ENCODE measurements at places on chromosomes 6 and 20.

GRCh38 chr6:170102038-170102437, 188.8 kb downstream of the DLL1 start:
- no peak for DNase-seq

- no peak for DNase-seq
Measured at GRCh38 chr6:36691612-36692011, 6.0 kb upstream of the RAB44 start.

DNA sequence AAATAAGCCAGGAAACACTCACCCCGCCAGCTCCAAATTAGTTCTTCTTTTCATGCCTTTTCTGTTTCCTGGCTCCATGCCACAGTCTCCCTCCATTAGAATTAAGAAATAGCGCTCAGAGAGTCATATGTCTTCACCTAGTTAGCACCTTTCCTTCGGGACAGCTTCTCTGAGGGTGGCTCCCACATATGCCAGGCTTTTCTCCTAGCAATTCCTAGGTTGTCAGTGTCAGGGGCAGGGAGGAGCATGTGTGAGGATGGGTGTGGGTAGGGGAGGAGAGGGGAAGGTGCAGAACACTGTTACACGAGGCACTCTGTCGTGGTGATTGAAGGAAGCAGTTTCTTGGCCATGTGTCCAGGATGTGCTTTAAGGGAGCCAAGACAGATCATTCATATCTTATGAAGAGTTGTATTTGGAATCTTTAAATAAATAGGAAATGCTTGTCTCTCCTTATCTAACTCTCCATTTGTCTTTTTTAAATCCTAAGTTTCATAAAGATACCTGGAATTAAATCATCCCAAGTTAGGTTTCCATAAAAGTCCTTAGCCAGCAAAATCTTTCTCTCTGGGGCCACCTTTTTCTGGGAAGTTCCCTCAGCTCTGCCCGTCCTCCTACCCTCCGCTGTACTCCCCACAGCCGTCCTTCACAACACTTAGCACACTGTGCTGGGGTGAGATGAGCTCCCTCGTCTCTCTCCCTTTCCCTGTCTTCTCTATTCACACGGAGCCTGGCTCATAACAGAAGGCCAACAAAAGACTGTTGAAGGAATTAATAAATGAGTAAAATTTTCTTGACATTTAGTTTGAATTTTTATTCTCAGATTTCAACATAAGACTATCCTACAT, 361.0 kb downstream of the CD83 start:
- DNase-seq = no peak

- no peak for DNase-seq
Measured at GRCh38 chr6:4585682-4586468, 190.3 kb upstream of the CDYL start.

DNA sequence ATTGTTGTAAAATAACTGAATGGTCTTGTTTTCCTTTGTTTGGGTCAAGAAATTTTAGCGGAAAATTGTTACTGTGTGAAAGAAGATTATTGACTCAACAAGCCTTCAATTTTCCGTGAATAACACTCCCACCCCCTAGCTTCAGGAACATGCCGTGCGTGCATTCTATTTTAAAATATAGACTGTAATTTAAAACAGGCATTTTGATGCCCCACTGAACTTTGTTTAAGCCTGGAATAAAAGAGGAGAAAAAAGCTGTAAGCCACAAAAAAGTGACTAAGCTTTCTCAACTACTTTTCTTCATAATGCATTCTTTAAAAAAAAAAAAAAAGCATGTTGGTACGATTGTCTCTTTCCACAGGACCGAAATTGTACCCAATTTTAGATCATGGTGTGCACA, 166.0 kb downstream of the ARID1B start:
- no peak for DNase-seq

GRCh38 chr6:57019434-57019833, 27.1 kb upstream of the KIAA1586 start:
- DNase-seq = no peak

GRCh38 chr6:14719270-14719669, 526.6 kb upstream of the JARID2 start:
- DNase-seq = no peak

DNA sequence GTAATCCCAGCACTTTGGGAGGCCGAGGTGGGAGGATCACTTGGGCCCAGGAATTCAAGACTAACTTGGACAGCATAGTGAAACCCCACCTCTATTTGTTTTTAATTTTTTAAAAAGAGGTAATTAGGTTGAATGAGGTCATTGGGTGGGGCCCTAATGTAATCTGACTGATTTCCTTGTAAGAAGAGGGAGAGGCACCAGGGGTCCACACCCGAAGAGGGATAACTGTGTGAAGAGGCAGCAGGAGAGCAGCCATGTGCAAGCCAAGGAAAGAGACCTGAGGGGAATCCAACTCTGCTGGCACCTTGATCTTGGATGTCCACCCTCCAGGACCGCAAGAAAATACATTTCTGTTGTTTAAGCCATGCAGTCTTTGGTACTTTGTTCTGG, 63.4 kb downstream of the QRSL1 start:
- DNase-seq = no peak

DNA sequence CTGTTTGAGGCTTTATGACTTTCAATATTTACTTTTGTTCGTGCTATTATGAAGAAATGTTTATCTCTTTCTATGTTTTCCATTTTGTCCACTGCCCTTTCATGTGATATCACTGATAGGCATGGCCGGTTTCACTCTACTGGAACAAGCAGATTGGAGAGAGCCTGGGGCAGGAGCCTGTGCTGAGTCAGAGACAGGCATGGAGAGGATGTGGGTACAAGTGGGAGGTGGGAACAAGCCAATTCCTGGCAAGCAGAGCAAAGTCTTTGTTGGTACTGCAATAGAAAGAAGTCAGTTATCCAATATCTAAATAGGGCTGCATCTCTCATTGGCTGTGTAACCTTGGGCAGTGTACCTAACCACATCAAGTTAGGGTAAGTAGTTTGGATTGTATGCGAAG, 545.6 kb upstream of the MAP3K7 start:
- no peak for DNase-seq

DNA sequence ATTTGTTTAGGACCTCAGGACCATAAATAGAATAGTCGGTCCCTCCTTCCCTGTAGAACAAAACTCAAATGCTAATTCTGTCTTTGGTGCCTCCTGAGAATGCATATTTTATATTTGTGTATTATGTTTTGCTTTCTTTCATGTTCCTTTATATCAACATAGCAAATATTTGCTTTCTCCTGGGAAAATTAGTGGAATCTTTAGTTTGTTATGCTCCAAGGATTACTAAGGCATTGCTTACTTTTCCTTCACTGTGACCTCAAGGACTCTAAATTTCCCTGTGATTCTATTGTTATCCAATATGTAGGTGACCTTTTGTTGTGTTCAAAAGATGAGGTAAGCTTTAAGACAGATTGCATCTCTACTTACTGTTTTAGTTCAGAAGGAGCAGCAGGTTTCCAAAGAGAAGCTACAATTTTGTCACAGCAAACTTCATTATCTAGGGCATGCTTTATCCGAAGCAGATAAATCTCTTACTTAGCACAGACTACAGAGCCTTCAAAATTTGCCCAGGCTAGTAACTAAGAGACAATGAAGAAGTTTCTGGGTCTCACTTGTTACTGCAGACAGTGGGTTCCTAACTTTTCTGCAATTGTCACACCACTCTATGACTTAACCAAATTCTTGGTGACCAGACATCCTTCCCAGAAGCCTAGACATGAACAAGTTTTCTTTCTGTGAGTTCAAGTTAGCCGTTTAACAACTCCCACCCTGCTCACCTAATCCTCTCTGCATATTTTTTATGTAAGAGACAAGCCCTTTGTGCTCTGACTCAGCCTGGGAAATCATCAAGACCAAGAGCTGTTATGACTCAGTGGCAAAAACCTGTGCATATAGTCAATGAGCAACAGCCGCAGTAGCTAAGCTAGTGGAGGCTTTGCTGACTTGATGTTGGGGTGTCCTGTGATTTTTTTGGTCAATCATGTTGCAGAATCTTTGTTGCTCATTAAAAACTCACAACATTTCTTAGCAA, 378.8 kb downstream of the QKI start:
- DNase-seq = no peak

- no peak for DNase-seq
Measured at GRCh38 chr6:165833355-165833754, 170.3 kb upstream of the PDE10A start.

DNA sequence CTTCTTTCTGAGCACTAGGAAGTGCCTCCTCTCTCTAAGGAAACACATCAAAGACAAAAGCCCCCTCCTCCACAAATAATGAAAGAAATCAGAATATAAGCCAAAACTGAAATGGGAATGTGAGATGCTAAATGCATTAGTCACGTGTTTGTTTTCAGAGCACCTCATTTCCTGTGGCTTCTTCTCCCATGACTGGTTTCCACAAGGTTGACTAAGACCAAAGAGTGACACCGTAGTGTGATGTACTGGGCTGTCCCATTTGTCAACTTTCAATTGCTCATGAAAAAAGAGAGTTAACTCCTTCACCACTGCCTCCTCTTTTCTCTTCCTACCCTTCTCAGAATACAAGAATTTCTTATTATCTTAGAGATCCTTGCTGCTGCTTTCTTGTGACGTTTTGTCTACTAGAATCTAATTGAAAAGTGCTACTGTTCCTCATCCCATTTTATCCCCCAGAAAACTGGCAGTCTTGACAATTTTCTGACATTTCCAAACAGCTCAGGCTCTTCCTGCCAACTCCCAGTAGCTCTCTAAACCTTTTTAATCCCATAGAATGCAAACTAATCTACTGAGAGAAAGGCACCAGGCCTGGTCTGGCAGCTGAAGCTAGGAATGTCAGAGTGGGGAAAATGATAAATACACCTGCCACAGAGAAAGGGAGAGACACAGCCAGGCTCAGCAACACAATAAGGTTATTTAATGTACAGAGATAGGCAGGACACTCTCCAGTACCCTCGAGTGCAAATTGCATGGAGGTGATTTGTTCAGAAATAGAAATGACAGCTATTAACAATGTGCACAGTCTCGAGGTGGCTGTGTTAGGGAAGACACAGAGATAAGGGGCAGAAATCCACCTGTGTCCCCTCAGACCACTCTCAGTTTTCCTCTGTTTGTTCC, 671.7 kb upstream of the NRSN1 start:
- DNase-seq = no peak

GRCh38 chr6:139744891-139745290, 370.4 kb upstream of the CITED2 start:
- DNase-seq = no peak

- DNase-seq = no peak
Measured at GRCh38 chr20:29742699-29743100, 1514.8 kb upstream of the DEFB115 start.

DNA sequence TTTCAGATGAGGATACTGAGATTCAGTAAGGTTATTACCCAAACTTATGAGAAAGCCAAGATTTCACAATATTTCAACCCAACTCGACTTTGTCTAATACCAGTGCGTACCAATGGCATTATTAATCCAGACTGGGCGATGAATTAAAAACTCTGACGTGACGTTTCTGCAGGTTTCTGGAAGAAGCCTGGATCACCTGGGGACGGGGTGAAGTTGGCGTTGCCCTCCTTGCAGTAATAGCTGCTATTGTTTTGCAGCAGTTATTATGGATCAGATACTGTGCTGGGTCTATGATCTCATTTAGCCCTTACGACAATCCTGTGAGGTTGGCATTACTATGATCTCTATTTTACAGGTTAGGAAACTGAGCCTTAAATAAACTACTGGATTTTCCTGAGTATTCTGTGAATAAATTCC, 569 bp upstream of the CDC5L start:
- DNase-seq = no peak

- no peak for DNase-seq
Measured at GRCh38 chr20:34305333-34306230, 2.4 kb upstream of the AHCY start.

DNA sequence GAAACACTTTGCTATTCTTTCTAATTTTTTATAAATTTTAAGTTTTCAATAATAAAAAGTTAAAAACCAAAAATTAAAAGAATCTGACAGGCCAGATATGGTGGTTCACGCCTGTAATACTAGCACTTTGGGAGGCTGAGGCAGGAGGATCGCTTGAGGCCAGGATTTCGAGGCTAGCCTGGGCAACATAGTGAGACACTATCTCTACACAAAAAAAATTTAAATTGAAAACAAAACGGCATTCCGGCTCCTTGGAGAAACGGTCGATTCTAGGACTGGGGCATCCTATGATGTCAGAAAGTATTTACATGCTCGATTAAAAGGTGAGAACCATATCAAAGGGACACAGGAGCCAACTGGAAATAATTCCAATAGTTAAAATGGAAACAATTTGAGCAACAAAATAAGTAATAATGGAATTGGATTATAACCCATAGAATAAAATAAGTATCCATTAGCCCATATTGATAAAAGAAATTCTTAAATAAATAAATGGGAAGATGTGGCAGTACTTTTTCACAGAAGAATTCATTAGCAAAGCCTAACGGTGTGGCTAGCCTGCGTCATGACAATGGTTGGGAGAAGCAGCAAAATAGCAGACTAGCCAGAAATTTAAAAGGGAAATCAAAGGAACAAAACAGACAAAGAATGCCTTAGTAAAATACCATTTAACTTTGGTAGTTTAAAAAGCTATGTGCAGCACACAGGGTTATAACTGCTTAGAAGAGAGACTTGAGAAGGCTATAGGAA, 21.3 kb downstream of the HLA-E start:
- no peak for DNase-seq

- DNase-seq = no peak
Measured at GRCh38 chr6:82273295-82273694, 25.8 kb upstream of the IBTK start.

DNA sequence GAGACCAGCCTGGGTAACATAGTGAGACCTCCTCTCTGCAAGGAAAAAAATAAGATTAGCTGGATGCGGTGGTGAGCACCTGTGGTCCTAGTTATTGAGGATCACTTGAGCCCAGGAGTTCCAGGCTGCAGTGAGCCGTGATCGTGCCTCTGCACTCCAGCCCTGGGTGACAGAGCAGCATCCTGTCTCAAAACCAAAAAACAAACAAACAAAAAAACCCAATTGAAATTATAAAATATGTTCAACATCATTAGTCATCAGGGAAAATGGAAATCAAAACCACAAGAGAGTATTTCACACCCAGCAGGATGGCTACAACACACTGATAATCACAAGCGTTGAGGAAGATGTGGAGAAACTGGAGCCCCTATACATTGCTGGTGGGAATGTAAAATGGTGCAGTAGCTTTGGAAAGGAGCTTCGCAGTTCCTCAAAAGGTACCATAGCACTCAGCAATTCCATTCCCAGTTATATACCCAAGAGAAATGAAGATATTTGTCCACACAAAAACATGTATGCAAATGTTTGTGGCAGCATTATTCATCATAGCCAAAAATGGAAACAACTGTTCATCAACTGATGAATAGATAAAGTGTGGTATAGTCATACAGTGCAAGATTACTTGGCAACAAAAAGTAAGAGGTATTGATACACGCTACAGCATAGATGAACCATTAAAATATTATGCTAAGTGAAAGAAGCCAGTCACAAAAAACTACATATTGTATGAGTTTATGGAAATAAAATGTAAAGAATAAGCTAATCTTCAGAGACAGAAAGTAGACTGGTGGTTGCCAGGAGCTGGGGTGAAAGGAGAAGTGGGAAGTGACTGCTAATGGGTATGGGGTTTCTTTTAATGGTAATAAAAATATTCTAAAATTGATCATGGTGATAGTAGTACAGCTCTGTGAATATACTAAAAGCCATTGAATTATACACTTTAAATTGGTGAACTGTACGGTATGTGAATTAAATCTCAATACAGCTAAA, 38.7 kb upstream of the RIPOR2 start:
- DNase-seq = no peak

Measured in stimulated activated CD4-positive, alpha-beta T cell treated with anti-CD3 and anti-CD28 coated beads, TNF-alpha, amount 100 ng/mL, for 1 hour (primary cell).